ENCODE measurements at places on chromosomes 3 and 15. TPM values are rescaled to one million over a fixed set of nuclear protein-coding genes. Genes with fewer than 3 reads are reported as not detected.

NPAP1 gene
- total RNA-seq, result not detected

CLDN16 gene
- not detected for total RNA-seq

CFAP44 gene
- 8.8 TPM for total RNA-seq

PROK2 gene
- total RNA-seq, result 0.31 TPM

MGA gene
- 118 TPM for total RNA-seq

EBLN2 gene
- total RNA-seq, result 12.9 TPM

ATP13A5 gene
- total RNA-seq, result 0.31 TPM

CPB1 gene
- total RNA-seq, result not detected

LRTM1 gene
- total RNA-seq, result 84.2 TPM

ZPLD1 gene
- total RNA-seq, result not detected

CYP8B1 gene
- total RNA-seq, result not detected

Measured in tongue (tissue), 3 donors.